ENCODE measurements at places on chromosomes 6 and 20.
A peak's percentile ranks its signal among the peaks of the same experiment; 100 is the strongest.

- no peak for DNase-seq
Observed at GRCh38 chr6:35410131-35410530, 42.0 kb upstream of the FANCE start.

GRCh38 chr6:13765570-13765969 lies 48.8 kb downstream of the MCUR1 start:
- no peak for DNase-seq

- no peak for DNase-seq
Observed at GRCh38 chr6:31663126-31663960, 1.5 kb downstream of the GPANK1 start.

DNA sequence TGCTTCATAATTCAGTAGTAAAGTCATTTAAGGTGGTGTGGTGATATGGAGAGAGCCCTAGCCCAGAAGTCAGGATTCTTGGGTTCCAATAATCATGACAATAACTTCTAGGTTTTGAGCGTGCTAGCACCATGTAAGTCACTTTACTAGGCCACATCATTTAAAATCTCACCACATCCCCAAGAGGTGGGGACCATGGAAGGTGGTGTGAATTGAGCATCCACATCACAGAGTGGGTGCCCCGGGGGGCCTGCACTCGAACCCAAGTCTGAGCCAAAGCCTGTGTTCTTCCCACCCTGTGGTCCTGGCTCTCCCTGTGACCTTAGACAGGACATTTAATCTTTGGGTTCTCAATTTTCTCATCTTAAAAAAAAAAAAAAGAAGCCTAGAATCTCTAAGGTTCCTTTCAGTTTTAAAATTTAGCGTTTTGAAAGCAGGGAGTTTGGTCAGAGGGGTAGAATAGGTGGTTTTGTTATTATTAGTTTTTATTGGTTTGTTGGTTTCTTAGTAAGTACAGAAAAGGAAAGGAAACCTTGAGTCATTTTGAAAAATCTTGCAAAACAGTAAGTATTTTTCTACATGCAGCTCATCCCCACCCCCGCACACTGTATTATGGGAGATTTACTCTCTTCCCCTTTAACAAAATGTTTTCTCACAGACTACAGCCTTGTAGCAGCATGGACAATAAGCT lies 26.4 kb downstream of the ARMC2 start:
- DNase-seq: peak; percentile 13

- no peak for DNase-seq
Observed at GRCh38 chr20:3854462-3854871, 7.8 kb downstream of the MAVS start.

GRCh38 chr6:28585335-28585734 lies 59.7 kb downstream of the GPX5 start:
- DNase-seq: no peak

- DNase-seq: no peak
Observed at GRCh38 chr20:51054233-51054632, 31.3 kb upstream of the KCNG1 start.

GRCh38 chr6:98777762-98778161 lies 56.6 kb upstream of the POU3F2 start:
- DNase-seq: no peak

- DNase-seq: peak; percentile 81
Observed at GRCh38 chr20:45436732-45437485, 21.0 kb downstream of the PIGT start.

DNA sequence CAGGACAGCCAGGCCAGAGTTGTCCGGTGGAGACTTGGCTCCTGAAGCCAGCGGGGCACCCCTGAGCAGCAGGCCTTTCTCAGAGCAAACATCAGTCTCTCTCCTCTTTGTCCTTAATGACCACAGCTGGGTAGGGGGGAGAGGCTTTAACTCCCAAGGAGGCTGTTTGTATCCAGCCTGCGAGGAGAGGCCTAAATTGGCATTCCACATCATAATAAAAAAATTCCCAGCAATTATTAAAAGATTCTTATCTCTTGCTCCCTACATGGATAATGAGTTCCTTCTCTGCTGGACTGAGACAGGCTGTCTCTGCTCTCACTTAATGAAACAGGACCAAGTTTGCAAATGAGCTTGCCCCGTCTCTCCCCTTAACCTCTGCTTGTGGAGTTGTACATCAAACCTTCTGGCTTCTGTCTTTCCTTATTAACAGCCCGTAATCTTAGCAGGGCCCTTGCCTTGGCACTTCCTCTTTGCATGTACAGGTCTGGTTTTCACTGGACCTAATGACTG lies 838.2 kb downstream of the MAFB start:
- no peak for DNase-seq

DNA sequence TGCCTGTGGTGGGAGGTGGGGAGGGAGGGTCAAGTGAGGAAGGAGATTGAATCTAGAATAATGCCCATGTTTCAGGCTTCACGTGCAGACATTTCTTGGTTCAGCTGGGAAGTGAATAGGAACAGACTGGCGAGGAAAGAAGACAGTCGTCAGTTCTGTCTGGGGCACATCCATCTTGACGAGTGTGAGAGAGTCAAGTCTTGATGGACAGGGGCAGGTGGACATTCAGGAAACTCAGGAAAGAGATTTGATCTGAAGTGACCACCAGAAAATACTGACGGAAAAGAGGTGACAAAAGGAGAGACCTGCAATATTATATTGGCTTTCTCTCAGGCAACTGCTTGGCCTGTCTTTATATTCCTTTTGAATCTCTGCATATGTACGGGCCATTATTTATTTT lies 68.6 kb downstream of the ESR1 start:
- no peak for DNase-seq

GRCh38 chr6:21222656-21223055 lies 370.9 kb upstream of the SOX4 start:
- DNase-seq: no peak

DNA sequence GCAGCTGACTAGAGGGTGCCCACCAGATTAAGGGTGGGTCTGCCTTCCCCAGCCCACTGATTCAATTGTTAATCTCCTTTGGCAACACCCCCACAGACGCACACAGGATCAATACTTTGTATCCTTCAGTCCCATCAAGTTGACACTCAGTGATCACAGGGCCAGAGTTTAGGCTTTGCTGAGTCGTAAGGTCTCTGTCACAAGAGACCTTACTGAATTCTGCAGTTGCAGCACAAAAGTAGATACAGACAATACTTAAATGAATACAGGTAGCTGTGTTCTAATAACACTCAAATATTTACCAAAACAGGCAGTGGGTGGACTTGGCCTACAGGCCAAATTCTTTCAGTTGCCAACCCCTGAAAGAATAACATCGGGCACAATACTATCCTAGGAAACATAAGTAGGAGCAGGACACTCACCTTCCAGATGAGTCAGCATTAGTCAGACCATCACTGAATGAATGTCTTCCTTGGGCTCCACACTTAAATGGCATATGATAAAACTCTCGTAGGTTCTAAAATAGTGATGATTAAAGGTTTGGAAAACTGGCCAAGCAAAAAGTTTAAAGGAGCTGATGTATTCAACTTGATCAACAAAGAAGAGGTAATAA lies 190.0 kb downstream of the UBE3D start:
- no peak for DNase-seq

GRCh38 chr6:149347067-149347466 lies 29.6 kb downstream of the TAB2 start:
- DNase-seq: no peak

- no peak for DNase-seq
Observed at GRCh38 chr6:4574007-4574406, 202.2 kb upstream of the CDYL start.

GRCh38 chr20:54680872-54681619 lies 205.7 kb downstream of the DOK5 start:
- DNase-seq: no peak
